RPMI7951 (cell line): ENCODE measurements at places on chromosomes 7 and 10. TPM values are rescaled to one million over a fixed set of nuclear protein-coding genes. Genes with fewer than 3 reads are reported as not detected.

LRRC17 gene
- total RNA-seq = 48.8 and 54.3 TPM in 2 replicates

KAZALD1 gene
- total RNA-seq = 8.1 and 11.4 TPM in 2 replicates

ZNF853 gene
- total RNA-seq = under 0.01 and 0.10 TPM in 2 replicates

RTKN2 gene
- total RNA-seq = 9.9 and 11.4 TPM in 2 replicates

ZNF212 gene
- total RNA-seq = 2.6 and 2.7 TPM in 2 replicates

AKR1C4 gene
- not detected in 2 replicates for total RNA-seq

SPAG6 gene
- not detected in 2 replicates for total RNA-seq

DPY19L1 gene
- total RNA-seq = 47.7 and 52.6 TPM in 2 replicates

PDK4 gene
- 1.7 and 2.3 TPM in 2 replicates for total RNA-seq
